ENCODE measurements at places on chromosomes 4 and X. TPM values are rescaled to one million over a fixed set of nuclear protein-coding genes. Genes with fewer than 3 reads are reported as not detected.

DNA sequence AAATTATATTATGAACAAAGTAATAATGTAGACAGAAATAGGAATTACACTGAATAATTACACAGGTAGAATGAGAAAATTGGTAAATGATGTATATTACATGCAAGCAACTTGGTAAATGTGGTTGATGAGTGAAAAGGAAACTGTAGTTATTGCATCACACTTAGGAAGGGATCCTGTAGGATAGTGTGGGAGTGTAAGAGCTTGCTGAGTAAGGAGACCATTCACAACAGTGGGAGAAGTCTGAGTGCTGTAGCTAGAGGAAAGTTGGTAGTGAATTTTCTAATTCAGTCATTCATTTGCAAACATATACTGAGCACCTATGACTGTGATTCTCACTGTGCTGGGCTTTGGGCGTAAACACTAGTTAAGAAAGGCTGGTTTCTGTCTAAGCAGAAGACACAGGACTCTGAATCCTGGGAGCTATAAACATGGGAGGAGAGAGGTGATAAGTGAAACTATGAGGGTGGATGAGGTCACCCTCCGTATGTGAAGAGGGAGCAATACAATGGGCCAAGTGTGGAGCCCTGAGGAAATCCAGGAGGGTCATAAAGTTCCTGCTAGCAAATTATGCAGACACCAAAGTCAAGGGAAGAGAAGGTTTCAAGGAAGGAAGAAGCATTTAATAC, 14.2 kb upstream of the CPE start:
- H3K36me3 ChIP-seq, result no peaks in the 10 kb centered on the region
- H3K4me1 ChIP-seq, result no peaks in the 10 kb centered on the region
- no peak overlapping the region for H3K4me3 ChIP-seq
- DNase-seq, result no peak
- H3K27ac ChIP-seq, result no peak overlapping the region
- no peaks in the 10 kb centered on the region for H3K27me3 ChIP-seq

DNA sequence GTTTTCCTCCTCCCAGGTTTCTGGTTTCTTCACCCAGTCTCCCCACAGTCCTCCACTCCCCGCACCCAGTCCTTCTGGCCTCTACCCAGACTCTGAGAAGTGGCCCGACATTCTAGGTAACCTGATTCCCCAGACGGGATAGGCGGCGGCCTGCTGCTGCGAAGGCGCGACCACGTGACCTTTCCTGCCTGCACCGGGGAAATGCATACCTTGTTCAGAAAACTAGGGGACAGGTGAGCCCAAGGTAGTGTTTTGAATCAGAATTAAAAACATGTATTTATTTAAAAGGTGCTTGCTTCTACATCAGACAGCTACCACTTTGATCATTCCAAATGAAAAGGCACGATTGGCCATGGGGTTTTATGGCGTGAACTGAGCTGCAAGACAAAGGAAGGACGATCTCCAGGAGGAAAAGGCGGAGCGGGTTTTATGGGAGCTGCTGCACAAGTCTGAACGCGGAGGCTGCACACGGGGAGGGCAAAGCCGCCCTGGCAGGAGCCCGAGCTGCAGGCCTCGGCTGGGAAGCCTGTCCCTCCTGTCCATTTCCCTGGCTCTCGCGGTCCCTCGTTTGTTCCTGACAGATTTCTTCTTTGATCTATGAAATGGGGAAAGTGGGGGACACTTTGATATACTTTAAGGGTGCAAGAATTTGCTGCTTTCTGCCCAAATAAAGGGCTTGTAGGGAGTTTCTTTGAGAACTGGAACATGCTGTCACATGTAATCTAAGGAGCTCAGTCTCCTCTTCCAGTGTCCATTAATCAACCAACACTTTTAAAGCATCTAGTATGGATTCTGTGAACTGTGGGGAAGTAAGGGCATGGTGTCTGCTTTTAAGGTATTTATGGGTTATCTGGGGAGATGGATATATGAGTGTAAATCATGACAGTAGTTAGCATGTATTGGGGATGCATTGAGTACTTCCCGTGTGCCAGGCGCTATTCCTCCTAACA, 150.9 kb downstream of the SPRY1 start:
- H3K27ac ChIP-seq, result no peak overlapping the region
- H3K36me3 ChIP-seq, result no peaks in the 10 kb centered on the region
- no peak overlapping the region for H3K4me3 ChIP-seq
- H3K27me3 ChIP-seq, result no peaks in the 10 kb centered on the region
- no peak for DNase-seq

GRCh38 chr4:85486425-85487086, 11.6 kb downstream of the ARHGAP24 start:
- no peaks in the 10 kb centered on the region for H3K4me1 ChIP-seq
- H3K4me3 ChIP-seq, result no peak overlapping the region
- no peak for DNase-seq
- H3K27me3 ChIP-seq, result no peaks in the 10 kb centered on the region

DNA sequence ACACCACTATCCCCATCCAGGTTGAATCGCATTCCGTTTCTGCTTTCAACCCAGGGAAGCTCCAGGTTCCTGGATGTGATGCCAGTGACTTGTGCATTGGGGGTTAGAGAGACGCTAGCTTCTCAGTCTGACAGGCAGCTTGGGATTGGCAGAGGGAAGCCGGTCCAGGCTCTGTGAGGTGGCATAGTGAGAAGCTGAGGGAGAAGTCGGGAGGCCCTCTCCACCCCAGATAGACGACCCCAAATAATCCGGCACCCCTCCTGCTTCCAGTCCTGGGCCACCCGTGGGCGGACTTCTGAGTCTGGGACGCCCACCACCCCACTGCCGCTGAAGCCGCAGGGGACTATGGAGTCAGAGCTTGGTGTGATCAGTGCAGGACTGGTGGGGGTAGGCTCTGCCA, 7.4 kb downstream of the MAGEA4 start:
- H3K27ac ChIP-seq, result no peak overlapping the region
- DNase-seq, result no peak
- no peaks in the 10 kb centered on the region for H3K4me1 ChIP-seq

The DCAF12L1 gene
- not detected for total RNA-seq

- H3K27me3 ChIP-seq, result no peaks in the 10 kb centered on the region
- DNase-seq, result no peak
- no peak overlapping the region for H3K4me3 ChIP-seq
- H3K36me3 ChIP-seq, result no peaks in the 10 kb centered on the region
- H3K27ac ChIP-seq, result no peak overlapping the region
Observed at GRCh38 chrX:3548765-3549391, 164.6 kb downstream of the PRKX start.

DNA sequence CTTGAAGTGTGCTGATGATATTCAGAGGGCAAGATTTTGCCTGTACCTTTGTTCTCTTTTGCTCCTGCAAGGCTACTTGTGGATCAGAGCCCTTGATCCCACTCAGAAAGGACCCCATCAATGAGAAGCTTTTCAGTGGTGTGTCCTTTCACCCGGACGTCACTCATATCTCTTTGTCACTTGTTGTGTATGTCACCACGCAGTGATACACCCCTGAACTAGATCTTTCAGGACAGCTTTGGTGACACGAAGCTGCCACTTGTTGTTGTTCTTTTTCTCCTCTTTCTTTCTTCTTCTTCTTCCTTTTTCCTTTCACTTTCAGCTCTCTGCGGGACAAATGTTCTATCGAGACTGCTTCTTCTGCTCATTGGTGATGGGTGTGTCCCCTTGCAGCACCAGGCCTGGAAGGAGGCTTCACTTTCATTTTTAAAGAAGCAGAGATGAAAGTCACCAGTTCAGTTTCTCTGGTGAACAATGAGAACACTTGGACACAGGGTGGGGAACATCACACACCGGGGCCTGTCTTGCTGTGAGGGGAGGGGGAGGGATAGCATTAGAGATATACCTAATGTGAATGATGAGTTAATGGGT, 83.6 kb downstream of the NBDY start:
- DNase-seq, result peak; percentile 72
- peak overlapping the region; percentile 11 for H3K4me3 ChIP-seq
- no peaks in the 10 kb centered on the region for H3K27me3 ChIP-seq
- no peaks in the 10 kb centered on the region for H3K36me3 ChIP-seq

DNA sequence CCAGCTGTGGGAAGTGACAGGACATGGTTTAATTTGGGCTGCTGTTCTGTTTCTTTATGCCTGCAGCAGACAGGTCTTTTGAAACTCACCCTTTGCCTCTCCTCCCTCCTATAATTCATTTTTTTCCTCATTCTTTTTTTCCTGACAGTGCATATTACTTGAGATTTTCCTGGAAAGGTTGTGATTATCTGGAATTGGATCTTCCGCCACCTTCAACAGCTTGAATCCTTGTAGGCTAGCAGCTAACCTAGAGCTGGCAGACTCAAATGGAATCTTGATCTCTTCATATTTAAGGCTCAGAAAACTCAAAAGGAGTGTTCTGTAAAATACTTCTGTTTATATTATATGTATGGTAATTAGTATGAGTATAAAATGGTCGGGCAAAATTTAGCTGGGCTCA, 49.3 kb upstream of the CLCN4 start:
- H3K4me3 ChIP-seq, result no peak overlapping the region
- H3K27me3 ChIP-seq, result no peaks in the 10 kb centered on the region
- peaks cover 3% of the 10 kb centered on the region for H3K36me3 ChIP-seq
- DNase-seq, result no peak
- peaks cover 53% of the 10 kb centered on the region for H3K4me1 ChIP-seq
